AG20443 (cell line): ENCODE measurements at places on chromosomes 7 and 10.
A peak's percentile ranks its signal among the peaks of the same experiment; 100 is the strongest.

DNA sequence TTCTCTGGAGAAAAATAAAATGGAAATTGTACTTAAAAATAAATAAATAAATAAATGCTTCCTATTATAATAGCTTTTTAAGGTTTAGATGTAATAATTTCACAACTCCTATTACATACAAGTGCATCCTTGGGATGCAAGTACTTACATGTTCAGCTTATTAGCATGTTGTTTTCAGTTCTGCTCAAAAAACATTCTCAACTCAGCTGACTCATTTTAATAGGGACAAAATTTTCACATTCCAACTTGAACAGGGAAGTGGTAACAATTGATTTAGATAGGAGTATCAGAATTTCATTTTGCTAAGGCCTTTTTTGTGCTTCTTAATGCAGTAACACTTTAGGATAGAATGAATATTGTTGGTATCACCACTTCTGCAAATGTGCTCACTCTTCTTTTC, 16.7 kb upstream of the PAPSS2 start:
- DNase-seq, result no peak

DNA sequence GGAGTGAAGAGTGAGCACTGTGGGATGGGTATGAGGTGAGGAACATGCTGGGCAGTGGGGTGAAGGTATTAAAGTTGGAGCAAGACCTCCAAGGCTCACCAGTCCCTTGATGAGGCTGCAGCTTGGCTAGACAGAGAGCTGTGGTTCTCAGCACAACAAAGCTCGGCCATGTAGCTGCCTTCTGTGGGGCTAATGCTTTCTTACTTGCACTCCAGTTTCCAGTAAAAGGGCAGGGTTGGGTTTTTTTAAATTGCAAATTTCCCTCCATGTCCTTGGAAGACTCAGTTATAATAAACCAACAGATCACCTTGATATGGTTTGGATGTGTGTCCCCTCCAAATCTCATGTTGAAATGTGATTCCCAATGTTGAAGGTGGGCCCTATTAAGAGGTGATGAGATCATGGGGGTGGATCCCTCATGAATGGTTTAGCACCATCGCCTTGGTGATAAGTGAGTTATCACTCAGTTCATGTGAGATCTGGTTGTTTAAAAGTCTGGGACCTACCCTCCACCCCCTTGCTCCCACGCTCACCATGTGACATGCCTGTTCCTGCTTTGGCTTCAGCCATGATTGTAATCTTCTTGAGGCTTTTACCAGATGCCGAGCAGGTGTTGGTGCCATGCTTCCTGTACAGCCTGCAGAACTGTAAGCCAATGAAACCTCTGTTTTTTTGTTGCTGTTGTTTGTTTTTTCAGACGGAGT, 55.9 kb downstream of the ATXN7L1 start:
- no peak for DNase-seq

DNA sequence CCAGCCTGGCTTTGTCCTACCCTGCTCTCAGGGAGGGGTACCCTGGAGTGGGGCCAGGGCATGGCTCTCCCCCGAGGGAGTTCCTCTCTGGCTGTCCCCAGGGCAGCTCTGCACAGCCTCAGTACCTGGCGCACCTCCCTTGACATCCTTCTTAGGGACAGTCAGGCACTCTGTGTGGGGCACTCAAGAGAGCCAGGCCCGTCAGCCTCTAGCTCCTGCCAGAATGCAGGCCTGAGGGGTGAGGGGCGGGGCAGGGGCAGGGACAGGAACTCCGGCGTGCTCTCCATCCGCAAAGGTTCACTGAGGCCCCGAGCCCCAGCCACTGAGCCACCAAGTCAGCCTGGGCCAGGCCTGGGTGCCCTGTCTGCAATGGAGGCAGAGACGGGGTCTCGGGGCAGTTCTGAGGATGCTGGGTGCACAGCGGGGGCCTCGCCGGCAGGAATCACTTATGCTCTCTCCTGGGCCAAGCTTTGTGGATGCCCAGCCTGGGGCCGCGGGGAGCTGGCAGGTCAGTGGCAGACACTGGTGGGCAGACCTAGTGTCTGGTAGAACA, 10.1 kb downstream of the LIMK1 start:
- no peak for DNase-seq

DNA sequence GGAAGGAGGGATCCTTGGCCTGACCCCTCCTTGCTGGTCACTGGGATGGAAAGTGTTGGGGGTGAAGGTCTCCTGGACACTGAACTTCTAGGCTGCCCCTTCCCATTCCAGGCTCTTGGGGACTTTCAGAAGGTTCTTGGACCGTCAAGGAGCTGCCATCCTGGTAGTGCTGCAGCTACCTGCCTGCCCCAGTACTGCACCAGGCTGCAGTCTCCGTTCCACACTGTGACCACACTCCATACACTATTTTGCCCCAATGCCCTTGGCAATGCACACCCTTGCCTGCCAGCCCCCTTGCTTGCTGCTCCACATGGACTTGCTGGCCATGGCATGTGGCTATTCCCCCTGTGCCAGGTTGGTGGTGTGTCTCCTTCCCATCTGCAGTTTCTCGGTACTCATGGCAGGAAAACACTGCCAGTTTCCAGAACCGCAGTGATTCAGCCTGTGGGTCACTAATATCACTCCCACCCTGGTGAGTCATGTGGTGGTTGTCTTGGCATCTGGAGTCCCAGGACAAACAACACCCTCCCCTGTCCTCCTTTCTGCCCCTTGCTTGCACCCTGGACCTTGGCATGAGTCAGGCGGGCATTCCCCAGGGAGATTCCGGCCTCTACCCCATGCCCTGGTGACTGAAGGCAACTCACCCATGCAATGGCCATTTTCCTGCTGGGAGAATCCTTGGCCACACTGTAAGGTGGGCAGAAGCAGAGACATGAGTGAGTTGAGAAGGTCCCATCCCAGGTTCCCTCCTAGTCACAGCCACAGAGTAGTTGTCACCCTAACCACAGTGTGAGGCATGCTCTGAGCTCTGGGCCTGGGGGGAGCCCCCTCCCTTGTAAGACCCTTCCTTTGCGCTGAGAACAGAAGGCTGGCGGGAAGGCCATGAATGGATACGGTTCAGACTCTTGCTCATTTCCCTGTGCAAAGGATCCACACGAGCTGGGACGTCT, 32.8 kb downstream of the GOLGA7B start:
- DNase-seq, result peak; percentile 75

GRCh38 chr7:91463330-91463729, 199.1 kb downstream of the FZD1 start:
- no peak for DNase-seq

DNA sequence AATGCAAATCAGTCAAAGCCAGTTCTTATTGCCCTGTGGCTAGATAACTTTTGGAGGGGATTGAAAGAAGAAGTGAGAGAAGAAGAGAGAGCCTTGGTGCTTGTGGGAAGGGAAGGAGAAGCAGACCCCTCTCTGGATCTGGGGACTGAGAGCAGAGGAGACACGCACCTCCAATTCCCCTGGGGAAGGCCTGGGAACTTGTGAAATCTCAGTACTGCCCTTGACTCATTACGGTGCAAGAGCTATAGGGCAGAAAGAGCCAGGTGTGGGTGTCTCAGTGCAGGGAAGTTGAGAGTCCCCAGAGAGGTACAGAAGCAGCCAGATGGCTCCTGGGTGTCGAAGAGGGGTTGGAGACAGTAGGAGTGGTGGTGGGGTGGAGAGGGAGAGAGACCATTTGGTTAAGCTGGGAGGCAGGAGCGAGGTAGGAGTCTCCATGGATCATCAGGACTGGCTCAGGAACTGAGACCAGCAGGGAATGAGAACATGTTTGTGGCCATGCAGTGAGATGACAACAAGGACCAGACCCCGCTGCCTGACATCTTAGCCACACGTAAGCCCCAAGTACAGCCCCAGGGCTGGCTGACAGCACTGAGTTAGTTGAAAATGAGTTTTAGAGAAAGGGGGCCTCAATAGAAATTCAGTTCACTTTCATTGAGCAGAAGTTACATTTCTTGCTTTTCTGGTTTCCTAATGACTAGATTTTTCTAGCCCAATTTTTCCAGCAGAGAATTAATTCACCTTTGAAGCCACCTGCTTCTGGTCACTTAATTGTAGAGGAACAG, 238.2 kb downstream of the BUB3 start:
- DNase-seq, result no peak

DNA sequence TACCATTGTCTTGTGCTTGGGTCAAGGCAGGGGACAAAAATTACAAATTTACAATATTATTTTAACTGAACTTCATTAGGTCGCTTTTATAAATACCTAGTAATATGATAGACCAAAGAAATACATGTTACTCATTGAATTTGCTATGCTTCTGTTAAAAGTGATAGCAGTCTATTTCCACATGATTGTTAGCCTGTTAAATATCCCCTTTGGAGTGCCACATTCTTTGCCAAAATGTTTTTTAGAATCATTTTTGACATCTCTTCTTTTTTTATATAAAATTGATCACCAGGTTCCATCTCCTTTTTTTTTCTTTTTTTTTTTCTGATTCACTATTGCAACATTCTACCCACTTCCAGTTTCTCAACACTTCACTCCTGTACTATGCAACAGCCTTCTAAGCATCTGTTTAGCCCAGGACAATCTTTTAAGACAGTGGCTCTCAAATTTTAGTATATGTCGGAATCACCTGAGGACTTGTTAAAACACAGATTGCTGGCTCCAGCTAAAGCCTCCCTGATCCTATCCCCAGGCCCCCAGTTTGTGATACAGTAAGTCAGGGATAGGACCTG, 16.4 kb upstream of the NDUFA5 start:
- no peak for DNase-seq

DNA sequence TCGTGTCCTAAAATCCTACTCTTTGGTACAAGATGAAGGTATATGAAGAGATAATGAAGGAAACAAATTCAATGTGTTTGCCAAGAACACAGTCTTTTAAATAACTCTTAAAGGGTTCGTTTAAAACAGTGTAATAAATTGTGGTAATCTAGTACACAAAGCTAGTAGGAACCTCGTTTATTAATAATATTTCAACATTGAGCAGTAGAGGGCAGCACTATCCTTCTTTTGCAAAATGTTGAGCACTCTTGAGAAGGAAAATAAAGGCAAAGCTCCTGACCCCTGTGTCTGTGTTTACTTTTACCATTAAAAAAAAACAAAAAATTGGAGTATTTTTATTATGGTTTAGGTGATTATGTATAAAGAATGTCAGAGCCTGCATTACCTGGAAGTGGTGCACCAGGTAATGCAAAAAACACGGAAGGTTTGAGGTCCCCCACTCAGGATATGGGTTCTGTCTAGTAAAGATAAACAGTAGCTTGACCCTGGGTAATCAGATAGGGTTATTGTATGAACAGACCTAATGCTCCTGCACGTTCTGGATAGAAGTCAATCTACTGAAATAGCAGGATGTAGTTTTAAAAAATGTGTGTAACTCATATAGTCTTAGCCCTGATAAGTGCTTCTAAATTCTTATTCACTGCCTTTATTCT, 5.7 kb upstream of the GOT1 start:
- peak; percentile 33 for DNase-seq

DNA sequence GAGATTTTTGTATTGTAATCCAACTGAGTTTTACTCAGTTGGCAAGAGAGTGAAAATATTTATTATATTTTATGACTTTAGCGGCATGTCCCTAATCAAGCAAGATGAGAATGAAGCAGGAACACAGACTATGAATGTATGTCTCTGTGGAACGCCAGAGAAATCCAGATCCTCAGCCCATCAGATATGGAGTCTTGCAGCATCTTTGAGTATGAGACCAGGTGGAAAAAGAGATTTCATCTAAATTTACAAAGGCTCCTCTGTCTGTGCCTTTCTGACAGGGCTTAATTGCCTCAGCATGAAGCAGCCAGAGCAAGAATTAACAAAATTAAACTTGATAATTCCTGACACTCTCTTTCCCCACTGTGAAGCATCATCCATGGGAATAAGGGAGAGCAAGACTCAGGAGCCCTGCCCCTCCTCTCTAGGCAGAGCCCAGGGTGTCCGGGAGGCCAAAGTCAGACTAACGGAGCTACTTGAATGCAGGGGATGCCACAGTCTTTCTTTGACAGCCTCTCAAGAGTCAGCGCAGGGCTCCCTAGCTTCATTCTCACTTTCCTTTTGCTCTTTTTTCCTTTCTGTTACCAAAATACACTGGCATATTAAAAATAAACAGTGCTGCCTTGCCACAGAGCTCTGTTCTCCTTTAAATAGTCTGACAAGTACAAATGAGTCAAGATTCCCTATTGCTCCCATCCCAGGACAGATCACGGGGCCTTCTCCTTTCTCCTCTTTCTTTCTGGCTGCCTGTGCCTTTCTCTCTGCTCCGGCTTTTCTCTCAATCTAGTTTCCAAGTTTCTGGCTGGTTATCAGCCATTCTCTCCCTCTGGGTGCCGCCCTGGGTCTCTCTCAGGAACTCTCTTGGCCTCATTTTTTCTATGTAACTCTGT, 132.2 kb upstream of the INHBA start:
- DNase-seq, result peak; percentile 73

- DNase-seq, result peak; percentile 69
Measured at GRCh38 chr7:139231513-139232376, 708 bp downstream of the UBN2 start.

DNA sequence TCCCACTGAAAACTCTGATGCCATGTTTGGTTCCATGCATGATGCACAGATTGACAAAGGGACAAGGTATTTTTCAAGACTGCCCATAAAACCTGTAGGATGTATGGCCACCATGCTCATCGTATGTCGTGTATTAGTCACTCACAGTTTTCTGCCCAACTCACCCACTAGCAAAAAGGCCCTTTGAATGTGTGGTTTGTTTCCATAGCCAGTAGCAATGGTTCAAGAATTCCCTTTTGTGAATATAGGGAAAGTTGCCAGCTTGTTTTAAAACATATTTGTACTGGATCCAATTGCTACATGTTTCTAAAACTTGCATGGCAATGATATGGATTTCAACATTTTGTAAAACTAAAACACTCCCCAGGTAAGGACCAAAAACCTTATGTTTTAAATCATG, 280.9 kb upstream of the YAE1 start:
- DNase-seq, result no peak

GRCh38 chr10:132570265-132570664, 32.7 kb downstream of the INPP5A start:
- DNase-seq, result no peak

GRCh38 chr7:44906965-44907364, 21.6 kb upstream of the PURB start:
- no peak for DNase-seq

GRCh38 chr7:46781901-46782439, 799.9 kb downstream of the TNS3 start:
- no peak for DNase-seq

DNA sequence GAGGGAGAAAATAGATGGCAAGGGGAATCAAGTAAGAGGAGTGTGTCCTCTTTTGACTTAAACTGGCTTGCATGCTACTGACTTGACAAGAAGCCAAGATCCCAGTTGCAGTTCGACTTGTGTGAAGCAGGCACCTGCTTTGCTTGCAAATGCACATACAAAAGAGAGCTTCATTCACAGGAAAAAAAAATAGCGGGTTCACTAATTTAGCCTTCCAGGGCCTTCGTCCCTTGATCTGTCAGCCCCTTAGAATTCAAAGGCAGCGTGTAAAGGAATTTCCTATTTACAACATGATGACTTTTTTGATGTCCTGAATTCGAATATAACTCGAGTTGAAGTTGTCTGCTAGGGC, 192.1 kb downstream of the CELF2 start:
- DNase-seq, result no peak
